ENCODE measurements at places on chromosomes 3 and 15.
A peak's percentile ranks its signal among the peaks of the same experiment; 100 is the strongest.

GRCh38 chr3:53109891-53110771 is 20.1 kb downstream of the RFT1 start:
- no peak for DNase-seq

DNA sequence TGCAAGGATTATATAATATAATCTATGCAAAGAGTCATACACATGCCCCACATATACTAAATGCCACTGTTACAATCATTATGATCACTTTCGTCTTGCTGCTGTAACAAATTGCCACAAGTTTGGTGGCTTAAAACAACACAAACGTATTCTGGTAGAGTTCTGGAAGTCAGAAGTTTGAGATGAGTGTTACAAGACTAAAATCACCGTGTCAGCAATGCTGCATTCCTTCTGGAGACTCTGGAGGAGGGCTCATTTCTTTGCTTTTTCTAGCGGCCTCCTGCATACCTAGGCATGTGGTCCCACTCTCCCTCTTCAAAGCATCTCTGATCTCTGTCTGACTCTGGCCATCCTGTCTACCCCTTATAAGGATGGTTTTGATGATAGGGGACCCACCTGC is 1.4 kb upstream of the CCDC174 start:
- DNase-seq, result no peak

DNA sequence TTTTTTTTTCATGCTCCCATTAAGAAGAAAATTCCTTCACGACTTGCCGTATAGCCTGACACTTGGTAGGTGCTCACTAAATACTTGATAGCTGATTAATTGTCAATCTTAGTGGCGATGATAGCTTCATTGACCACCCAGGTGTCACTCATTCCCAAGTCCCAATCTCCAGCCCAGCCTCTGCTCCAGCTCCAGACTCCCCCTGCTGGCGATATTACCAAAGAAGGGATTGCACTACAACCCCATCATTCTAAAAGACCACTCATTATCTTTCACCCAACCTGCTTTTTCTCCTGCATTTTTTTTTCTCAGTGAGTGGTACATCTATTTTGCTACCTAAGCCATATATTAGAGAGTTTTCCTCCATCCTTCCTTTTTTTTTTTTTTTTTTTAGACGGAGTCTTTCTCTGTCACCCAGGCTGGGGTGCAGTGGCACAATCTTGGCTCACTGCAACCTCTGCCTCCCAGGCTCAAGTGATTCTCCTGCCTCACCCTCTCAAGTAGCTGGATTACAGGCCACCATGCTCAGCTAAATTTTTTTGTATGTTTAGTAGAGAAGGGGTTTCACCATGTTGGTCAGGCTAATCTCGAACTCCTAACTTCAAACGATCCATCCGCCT is 19.5 kb upstream of the COMMD2 start:
- DNase-seq, result no peak

DNA sequence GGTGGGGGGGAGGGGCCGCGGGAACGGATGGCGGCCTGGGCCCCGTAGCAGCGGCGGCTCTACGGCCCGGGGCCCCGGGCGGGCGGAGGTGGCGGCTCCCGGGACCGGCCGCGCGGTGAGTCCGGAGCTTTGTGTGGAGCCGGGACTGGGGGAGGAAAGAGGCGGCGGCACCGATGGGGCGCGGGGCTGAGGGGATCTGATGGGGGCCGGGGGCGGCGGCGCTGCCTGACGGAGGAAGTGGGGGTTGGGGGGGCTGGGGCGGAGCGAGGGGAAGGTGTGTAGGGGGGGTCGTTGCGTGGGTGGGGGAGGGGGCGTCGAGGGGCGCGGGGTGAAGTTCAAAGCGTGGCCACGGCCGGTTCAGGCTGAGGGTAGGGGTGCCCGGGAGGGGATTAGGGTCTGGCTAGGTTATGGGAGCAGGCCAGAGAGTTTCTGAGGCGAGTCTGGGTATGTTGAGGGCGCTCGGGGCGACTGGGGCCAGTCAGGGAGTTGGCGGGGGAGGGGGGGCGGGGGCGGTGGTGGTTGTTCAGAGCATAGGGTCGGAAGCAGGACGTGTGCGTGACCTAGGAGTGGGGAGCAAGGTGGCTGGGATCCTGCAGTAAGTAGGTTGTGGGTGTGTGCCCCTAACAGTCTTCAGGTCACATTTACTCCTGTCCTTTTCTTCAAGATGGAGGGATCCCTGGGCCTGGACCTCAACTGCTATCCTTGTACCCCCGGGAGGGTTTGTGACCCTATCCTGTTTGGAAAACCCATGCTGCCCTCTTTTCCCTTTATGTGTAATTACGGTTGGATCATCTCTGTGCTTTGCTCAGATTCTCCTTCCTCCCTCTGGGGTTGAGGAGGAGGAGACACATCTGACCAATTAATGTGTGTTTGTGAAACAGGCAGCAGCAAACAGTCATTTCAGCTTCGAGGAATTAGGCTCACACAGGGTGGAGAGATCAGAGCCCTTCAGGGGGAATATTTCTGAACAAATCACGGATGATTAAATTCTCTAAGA is 644 bp downstream of the ZNF609 start:
- peak; percentile 20 for DNase-seq

GRCh38 chr3:126309165-126309564 is 48.0 kb downstream of the KLF15 start:
- DNase-seq, result no peak

DNA sequence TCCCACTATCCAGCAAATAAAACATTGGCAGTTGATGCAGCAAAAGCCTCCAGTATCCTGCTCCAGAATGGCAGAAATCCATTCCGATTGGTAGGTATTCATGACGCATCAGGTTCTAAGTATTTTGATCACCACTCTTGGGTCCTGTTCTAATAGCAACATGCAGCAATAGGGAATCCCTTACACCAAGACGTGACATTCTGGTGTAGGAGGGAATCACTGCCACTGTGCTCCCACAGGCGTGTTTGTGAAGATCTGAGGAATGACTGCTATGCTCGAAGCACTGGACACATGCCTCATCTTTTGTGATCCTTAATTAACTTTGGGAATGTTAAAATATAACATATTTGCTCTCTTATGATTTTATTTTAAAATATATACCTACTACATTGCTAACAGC is 552.9 kb downstream of the MECOM start:
- no peak for DNase-seq

GRCh38 chr3:186365202-186365974 is 3.4 kb upstream of the DGKG start:
- no peak for DNase-seq

GRCh38 chr15:44529864-44530604 is 6.9 kb upstream of the EIF3J start:
- DNase-seq, result no peak

DNA sequence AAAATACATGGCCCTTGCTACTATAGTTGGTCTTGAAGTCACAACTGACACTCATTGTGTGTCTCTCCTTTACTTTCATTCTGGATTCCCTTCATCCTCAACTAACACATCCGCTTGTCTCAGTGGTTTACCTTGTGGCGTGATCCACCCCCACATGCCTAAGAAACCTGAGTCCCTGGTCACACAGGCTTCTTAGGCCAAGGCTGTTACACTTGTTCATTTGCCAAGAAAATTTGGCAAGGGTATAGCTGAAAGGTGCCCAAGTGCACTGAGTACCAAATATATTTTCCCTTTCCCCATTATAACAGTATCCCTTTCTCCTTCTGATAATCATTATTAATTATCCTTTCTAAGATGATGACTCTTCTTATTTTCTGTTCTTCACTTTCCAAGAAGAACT is 207.6 kb upstream of the STAC start:
- no peak for DNase-seq

- DNase-seq, result no peak
Measured at GRCh38 chr15:56640549-56640948, 92.8 kb downstream of the ZNF280D start.

DNA sequence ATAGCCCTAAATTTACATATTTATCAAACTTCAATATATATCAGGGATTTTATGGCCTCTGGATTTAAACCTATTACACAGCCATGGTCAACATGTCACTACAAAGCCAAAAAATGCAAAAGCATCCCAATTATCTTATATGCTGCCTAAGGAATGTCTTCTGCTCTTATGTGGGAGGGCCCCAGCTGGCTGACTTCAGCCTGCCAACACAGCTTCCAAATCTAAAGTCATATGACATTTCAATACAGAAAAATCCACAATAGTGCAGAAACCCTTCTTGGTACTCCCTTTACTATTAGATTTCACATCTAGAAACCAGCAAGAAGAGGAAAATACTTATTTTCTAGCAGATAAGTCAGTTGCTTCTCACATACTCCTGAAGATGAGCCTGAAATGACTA is 6.4 kb downstream of the PFN2 start:
- no peak for DNase-seq

DNA sequence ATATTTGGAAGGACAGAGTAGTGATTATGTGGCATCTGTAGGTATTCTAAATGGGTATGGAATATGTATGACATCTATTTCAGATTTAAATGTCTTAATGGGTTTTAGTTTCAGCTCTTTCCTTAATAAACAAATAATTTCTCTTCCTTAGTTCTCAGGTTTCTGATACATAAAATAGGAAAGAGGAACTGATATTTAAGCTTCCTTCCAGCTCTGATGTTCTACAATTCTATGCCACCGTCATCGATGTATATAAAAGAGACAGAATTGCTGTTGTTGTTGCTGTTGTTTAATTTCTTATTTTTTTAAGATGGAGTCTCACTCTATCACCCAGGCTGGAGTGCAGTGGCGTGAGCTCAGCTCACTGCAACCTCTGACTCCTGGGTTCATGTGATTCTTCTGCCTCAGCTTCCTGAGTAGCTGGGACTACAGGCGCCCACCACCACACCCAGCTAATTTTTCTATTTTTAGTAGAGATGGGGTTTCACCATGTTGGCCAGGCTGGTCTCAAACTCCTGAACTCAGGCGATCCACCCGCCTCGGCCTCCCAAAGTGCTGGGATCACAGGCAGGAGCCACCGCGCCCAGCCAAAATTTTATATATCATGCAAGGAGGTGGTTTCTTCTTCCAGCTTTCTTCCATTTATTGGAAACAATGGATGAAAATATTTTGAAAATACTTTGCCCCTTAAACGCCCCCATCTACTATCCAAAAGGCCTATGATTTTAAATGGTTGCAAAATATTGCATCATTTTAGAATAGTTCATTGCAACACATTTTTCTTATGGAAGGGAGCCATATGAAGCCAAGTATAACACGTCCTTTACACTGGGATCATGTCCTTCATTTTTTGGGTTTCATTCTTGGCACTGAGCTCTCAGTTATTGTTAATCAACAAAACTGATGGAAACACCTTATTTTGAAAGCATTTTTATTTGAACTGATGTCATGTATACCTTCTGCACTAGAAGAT is 13.9 kb upstream of the C15orf61 start:
- DNase-seq, result no peak
